ENCODE measurements at places on chromosomes 3 and 15.

GRCh38 chr3:151814588-151814987, 672 bp downstream of the AADAC start:
- no peak for DNase-seq

DNA sequence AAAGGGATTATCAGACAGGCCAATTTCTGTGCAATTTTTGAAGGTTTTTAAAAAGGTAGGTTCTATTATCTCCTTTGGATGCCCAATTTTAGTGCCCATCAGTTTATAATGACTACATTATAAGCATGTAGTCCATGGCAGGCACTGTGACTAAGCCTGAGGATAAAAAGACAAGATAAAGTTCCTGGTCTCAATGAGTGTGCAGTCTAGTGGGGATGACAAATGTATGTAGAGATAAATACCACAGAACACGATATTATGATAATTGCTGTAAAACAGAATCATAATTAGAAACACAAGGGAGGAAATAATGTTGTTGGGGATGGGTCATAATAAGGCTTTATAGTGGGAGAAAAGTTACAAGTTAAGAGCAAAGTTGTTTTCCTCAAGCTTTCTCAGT, 163.1 kb downstream of the ZNF385D start:
- DNase-seq, result no peak

DNA sequence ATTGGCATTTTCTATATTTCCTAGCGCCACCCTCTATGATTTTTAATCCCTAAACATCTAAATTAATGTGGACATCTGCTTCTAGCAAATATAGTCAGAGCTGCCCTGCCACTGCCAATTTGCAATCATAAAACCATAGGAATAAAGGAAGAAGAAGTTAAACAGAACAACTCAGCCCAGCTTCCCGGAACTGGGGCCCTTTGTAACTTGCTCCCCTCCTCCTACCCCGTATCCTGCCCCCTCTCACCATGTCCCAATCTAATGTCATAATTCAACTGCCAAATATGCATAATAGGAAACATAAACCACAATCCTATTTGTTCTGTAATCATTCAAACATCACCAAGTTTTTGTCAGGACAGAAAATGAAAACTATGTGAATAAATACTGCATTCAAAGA, 74.4 kb upstream of the ACP3 start:
- no peak for DNase-seq

DNA sequence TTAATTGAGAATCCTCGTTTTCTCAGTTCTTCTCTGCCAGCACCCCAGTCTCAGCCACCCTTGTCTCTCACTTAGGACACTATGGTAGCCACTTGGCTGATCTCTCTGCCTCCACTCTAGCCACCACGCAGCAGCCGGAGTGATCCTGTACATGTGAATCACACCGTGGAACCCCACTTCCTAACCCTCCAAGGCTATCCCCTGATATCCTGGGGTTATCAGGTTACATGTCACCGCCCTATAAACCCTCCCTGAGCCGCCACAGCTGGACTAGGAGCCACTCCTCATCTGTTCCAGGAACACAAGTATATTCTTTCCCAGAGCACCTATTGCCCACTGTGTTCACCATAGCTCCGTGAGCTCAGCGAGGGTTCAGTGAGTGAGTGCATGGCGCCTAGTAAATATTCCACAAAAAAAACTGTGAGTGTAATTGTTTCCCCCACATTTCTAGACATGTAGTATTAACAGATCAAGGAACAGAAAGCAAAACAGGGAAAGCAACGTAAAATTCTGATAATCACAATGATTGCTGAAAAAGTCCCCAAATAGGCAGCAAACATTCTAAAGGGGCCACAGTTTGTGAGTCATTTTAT, 661 bp upstream of the PARP14 start:
- no peak for DNase-seq

DNA sequence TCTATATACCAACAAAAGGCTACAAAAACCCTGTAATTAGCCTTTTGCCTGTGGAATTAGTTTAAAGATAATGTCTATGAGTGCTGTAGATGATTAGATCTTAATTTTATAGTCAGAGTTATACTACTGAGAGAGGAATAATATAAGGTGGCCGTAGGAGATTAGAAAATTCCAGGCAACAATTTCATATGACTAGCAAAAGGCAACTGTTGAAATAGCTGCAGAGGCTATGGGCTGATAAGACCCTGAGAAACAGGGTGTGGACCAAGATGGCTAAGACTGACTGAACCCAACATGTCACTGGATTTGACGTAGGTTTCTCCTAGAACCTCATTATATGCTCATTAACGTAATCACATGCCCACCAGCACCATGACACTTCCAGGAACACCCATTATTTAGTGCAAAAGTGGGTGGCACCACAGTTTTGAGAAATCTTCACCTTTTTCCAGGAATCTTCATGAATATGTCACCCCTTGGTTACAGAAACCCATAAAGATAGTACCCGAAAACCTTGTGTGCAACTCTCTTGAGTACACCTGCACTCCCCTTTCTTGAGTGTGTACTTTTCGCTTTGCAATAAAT, 29.1 kb upstream of the SCG3 start:
- no peak for DNase-seq

DNA sequence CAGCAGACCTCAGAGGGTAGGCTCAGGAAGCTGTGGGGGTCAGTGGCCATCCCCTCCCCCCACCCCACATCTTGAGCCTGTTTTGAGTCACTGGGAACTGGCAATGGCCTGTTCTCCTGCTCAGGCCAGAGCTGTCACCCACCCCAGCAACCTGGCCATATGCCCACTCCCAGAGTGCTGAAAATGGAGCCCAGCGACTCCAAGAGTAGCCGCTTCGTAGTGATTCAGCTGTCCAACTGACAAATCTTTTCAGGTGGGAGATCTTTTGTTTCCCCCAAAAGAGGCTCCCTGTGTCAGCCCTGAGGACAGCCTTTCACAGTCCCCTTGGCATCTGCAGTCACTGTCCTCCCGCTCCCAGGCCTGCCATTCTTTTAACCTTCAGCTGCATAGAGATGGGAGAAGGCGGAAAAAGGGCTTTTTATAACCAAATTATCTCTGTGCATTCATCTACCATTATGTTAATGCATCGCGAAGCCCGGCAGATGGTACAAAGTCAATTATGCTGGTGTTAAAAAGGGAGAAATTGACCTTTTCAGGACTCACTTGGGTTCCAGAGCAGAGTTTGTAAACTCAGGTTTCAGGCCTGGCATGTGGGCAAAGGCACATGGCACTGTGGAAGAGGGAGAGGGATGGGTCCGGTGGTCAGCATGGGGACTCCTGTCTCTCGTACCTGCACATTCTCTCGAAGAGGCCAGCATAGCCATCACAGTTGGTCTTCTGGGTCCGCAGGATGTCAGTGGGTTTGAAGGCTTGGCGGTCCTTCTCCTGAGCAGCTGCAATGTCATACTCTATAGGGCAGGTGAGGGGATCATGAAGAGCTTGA, 32.1 kb downstream of the KY start:
- DNase-seq, result no peak

DNA sequence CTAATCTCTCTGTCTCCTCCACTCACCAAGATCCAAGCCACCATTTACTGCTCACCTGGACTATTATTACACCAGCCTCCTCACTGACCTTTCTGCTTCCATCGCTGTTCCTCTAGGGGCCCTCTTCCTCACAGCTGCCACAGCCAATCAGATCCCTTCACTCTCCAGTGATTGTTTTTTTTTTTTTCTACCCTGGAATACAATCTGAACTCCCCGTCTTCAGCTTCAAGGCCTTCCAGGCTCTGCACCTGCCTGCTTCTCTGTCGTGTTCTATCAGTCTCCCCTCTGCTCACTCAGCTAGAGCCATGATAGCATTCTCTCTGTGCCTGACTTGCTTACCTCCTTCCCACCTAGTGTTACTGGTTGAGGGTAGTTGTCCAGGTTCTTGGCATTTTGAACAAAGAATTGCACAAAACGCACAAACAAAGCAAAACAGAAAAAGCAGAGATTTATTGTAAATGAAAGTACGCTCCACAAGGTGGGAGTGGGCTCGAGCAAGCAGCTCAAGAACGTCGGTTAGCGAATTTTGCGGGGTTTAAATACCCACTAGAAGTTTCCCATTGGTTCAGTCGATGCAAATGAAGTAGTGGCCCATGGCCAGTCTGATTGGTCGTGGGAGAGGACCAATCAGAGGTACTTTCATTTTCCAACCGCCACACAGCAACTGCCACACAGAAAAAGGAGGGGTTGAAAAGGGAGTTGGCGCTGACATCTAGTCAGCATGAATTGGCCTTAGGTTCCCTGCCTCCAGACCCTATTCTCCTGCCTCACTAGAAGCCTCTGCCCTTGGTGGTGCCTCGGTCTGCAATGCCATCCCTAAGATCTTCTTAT, 188.9 kb downstream of the TLE3 start:
- DNase-seq, result no peak

DNA sequence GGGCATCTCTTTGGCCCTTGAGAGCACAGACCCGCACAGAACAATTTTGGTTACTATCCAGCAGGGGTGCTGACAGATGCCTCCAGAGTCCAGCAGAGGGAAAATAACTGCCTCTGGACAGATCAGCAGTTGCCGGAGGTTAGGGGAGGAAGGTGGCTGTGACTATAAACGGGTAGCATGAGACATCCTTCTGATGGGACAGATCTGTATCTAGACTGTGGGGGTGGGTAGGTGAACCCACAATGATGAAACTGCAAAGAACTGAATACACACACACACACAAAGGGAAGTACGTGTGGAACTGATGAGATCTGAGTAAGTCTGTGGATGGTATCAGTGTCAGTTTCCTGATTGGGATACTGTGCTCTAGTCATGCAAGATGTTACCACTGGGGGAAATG, 21.2 kb downstream of the ADAMTS7 start:
- no peak for DNase-seq

- DNase-seq, result no peak
These were observed 8.2 kb downstream of the LRIG1 start for GRCh38 chr3:66492672-66493071.

GRCh38 chr15:38540510-38540909, 24.1 kb downstream of the RASGRP1 start:
- DNase-seq, result no peak

DNA sequence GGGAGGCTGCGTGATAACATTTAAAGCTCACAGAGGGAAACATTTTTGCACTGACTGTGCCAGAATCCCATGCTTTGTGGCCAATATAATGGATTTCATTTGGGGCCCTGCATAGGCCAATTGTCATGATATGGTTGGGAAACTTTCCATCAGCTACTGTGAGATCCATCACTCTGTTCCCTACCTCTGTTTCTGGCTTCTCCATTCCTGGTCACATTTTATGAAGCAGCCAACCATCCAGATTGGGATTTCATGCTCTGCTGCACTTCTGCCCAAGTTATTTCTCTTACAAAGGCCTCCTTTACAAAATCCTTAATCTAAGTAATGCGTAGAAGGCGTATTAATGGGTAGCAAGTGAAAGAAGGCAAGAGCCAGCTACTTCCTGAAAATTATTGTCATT, 221.1 kb downstream of the LRTM1 start:
- no peak for DNase-seq

DNA sequence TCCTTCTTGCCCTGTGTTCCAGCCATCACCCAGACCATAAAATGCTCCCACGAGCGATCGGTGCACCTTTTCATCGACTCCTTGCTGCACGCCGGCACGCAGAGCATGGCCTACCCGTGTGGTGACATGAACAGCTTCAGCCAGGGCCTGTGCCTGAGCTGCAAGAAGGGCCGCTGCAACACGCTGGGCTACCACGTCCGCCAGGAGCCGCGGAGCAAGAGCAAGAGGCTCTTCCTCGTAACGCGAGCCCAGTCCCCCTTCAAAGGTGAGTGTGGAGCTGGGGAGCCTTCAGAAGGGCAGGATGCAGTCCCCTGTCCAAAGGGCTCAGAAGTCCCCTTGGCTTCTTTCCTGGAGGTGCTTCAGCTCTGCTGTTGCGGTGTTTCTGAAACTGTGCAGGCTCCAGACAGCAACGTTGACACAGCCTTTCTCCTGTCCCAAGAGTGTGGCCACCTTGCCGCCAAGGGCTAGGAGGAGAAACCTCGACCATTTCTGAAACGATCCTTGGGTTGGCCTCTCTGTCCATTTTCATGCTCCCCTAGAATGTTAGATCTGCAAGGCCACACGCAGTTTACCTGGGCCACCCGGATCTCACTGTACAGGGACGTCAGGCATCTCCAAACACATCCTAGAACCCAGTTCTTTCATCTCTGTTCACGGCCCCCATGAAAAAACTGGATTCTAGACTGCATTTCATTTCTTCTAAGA, 116.7 kb downstream of the LIPC start:
- DNase-seq, result no peak

GRCh38 chr3:126621627-126622345, 33.1 kb downstream of the TXNRD3 start:
- no peak for DNase-seq

DNA sequence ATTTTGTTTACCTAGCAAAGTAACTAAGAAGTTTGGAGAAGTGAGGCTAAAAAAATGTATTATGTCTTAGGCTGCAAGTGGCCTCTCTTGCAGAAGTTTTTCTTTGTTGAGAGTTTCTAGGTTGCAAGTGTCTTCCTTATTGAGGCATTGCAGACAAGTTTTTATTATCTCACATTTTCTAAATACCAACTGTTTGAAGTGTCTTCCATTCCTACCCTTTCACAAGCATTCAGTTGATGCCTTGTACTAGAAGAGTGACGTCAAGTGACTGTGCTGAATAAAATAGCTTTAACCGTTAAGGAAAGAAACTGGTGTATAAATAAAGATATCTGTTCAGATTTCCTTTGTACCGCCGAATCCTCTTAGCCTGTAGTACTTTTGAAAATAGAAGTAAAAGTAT, 123.3 kb downstream of the ALCAM start:
- no peak for DNase-seq

DNA sequence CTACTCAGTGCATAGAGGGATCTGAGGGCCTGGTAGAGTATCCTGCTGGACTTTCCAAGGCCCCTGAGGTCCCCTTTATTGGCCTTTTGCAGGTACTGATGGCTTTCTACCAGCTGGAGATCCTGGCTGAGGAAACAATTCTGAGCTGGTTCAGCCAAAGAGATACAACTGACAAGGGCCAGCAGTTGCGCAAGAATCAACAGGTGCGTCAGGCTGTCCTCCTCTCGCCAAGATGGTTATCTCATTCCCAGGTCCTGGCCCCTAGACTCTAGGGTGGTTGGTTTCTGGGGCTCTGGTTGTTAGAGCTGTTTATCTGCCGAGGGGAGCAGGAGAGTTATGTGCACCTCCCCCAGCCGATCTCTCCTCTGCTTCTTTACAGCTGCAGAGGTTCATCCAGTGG, 9.3 kb downstream of the EIF2B5 start:
- DNase-seq, result no peak

GRCh38 chr3:162738784-162739183, 1242.2 kb downstream of the OTOL1 start:
- no peak for DNase-seq

Data from putamen (tissue), 1 donor.